ENCODE measurements at places on chromosomes 11 and 22.

DNA sequence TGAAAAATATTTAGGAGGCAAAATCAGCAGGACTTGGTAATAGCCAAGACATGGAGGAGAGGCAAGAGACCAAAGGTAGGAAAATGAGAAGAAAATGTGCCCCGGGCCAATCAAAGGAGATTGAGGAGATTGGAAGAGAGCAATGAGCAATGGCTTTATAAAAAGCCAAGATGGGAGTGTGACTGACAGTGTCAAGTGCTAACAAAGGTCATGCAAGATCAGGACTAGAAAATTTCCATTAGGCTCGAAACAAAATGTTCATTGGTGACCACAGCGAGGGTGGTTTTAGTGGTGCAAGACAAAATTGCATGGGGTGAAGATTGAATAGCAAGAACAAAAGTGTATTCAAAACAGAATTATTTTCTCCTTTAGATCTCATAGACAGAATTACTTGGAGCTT lies 45.2 kb upstream of the TBCEL start:
- DNase-seq, result no peak

DNA sequence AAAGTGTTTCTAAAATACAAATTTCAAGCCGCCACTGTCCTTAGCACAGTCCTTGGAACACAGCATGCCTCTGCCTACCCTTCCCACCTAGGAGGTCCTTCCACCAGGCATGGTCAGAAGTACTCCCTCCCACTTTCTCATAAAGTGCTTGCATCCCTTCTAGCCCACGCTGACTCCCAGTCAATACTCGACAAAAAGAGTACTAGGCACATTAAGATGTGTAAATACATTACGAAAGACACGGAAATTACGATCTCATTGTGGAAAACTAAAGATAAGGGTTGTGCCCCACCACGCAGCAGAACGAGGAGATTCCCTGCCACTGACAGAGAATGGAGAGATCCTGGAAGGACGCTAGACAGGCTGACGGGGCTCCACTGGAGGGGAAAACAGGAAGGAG lies 13.5 kb downstream of the CHKA start:
- DNase-seq, result no peak

- no peak for DNase-seq
These were observed 29.6 kb downstream of the IRAG1 start for GRCh38 chr11:10663990-10664389.

- no peak for DNase-seq
These were observed 59.2 kb downstream of the SYT13 start for GRCh38 chr11:45226901-45227300.

- no peak for DNase-seq
These were observed 243.0 kb downstream of the CTTN start for GRCh38 chr11:70641369-70641768.

GRCh38 chr22:29154364-29155048 lies 51.2 kb upstream of the EMID1 start:
- peak; percentile 61 for DNase-seq

- DNase-seq, result no peak
These were observed 726 bp downstream of the ST3GAL4 start for GRCh38 chr11:126355926-126356897.

DNA sequence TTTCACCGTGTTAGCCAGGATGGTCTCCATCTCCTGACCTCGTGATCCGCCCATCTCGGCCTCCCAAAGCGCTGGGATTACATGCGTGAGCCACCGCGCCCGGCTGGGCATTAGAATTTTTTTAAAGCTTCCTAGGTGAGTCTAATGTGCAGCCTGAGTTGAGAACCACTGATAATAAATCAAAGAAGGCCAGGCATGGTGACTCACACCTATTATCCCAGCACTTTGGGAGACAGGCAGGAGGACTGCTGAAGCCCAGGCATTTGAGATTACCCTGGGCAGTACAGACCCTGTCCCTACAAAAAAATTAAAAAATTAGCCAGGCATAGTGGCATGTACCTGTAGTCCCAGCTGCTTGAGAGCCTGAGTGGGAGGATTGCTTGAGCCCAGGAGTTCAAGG lies 13.7 kb downstream of the MEI1 start:
- DNase-seq, result no peak

DNA sequence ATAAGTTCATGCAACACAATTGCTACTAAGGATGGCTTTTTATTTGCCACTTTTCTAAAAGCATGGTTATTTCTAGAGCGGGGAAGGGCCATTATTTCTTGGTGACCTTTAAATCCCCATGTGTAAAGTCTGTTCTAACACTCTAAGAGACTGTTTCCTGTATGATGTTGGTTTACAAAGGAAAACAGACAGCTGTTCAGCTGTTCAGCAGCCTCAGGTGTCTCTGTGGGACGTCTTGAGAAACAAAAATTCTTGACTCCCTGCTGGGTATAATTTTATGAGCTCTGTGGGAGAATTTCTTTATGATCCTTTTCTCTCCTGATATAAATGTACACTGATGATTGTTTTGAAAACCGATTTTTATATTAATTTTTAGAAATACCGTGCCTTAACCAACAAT lies 13.9 kb downstream of the MUC15 start:
- no peak for DNase-seq

- DNase-seq, result no peak
These were observed 25.0 kb downstream of the ARHGAP1 start for GRCh38 chr11:46675288-46675851.

DNA sequence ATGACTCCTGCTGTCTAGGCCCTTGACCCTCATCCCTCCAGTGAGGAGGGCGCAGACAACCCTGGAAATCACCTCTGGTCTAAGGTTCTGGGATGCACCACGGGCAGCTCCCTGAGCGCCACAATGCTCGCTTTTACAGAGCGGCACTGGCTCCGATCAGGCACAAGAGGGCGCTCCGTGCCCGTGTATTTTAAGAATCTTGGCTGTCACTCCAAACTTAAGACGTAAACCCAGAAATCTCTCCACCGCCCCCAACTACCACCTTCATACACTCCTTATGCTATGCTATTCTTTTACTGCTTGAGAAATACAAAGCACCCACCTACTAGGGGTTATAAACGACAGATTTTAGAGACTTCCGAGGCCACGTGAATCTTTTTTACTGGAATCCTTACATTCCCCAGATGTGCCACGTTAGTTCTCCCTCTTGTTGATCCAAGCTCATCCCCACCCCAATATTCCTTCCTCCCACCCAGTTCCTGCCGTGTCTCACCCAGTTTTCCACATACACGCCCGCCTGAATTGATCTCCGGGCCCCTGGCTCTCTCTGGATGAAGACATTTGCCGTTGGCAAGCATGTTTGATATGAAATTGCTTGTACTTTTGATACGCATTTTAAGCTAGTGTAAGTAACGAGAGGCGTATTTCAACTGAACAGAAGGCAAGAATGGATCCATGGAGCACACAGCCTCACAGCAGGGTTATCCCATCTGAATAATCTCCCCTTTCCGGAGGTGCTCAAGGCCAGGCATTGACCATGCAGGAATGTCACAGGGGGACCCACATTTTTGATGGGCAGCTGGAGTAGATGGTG lies 453.5 kb downstream of the OPCML start:
- no peak for DNase-seq

DNA sequence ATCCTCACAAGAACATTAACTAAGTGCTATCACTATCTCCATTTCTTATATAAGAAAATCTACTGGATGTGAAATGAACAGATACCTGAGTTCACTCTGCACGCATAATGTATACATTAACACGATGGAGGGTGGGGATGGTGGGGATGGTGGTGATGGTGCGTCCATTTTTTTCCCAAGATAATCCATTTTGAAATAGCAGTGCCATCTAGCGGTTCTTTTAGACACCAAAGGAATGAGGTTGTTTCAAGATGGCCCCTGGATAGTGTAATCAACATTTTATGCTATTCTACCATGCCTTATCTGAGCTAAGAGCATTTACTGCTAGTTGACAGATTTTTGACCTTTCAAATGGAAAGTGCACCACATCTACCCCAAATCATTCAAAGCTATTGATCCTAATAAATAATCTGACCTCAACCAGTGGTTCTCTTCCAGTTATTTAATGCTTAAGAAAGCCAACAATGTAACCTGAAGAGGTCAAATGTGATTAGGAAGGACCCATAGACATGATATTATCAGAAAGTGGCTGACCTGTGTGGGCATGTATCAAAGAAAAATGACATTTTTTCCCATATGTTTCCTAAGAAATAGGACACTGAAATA lies 714.7 kb upstream of the TENM4 start:
- DNase-seq, result no peak

DNA sequence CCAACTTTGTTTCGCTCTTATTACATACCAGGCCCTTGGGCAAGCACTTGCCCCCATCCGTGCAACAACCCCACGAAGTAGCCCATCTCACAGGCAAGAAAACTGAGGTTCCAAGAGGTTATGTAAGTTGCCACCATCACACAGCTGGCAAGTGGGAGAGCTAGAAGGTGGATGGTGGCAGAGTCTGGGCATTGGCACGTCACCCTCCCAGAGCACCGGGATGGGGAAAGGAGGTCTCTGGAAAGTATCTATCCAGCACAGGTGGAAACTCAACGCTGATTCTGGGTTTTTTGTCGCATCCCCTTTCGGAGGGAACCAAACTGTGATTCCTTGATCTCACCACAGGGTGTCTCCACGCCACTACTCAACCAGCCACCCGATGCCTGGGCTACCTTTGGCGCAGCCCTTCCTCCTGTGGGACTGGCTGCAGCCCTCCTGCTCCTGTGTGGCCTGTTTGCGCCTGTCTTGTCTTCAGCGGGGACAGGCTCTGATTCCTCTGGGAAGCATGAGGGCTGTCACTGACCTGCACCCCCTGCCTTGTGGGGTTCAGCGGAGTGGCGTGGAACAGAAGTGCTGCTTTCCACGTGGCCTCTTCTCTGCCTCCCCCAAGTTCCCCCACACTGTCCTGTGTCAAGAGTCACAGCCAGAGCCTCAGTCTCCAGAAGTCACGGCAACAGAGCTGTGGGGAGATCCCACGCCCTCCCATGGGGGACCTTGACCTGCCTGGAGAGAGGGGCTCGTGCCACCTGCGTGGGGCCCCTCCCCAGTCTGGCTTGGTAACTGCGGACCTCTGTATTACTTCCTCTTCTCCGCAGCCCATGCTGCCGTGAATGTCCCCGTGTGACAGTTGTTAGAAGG lies 34.4 kb upstream of the TRIM29 start:
- DNase-seq, result no peak

DNA sequence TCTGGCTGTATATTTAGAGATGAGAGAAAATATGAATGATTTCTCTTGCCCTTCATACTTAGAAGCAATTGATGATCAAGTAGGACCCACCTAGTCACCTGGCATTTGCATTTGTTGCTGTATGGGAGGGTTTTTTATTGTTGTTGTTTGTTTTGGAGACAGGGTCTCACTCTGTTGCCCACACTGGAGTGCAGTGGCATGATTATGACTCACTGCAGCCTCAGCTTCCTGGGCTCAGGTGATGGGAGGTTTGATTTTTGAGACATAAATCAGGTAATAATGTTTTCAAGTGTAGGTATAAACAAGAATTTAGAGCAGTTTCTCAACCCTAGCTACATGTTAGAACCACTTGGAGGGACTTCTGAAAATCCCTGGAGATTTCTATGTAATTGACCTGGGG lies 63.0 kb downstream of the TNRC6B start:
- peak; percentile 15 for DNase-seq

DNA sequence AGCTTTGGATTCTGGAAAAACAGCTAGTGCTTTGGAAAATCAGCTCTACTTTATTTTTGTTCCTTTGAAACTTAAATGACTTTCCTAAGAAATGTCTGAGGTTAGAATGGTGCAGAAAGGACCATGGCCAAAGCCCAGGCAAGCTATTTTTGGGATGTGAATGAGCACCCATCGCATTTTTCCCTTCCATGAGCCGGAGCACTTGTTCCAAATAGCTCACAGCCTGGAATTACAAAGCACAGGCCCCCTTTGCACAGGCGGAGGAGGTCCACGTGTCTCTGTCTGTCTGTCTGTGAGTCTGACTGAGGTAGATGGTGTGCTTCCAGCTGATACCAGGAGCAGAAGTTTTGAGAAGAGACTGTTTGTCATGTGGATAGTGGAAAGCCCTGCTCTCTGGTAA lies 50.7 kb downstream of the MICAL2 start:
- no peak for DNase-seq

- no peak for DNase-seq
These were observed 253.2 kb downstream of the ST3GAL4 start for GRCh38 chr11:126608658-126609057.

- DNase-seq, result no peak
These were observed 277.6 kb upstream of the ZC3H12C start for GRCh38 chr11:109815500-109816150.

- DNase-seq, result no peak
These were observed 112.3 kb downstream of the INSC start for GRCh38 chr11:15227011-15227410.

DNA sequence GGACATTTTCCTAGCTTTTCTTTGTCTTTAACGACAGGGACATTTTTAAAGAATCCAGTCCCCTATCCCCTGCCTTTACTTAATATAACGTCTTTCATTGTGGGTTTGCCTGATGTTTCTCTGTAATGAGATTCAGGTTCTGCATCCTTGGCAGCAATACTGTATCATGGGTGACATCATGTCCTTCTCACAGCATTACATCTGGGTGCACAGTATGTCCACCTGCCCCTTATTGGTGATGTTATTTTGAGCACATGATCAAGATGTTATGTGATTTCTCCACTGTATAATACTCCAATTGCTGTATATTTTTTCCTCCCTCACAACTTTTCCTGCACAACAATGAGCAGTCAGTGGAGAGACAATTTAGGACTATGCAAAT lies 9.7 kb upstream of the STK33 start:
- no peak for DNase-seq

DNA sequence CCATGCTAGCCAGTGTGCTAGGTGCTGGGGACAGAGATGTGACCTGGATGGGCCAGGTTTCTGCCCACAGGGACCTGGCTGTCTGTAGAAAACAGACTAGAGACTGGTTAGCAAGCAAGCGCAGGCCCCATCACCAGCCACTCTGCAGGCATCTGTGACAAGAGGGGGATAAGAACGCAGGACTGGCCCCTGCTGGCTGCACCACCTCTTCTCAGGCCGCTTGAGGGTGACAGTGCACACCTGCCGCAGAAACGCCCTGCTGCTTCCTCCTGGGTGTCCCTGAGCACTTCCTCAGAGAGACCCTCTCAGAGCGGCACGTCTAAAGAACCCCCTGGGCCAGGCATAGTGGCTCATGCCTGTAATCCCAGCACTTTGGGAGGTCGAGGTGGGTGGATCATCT lies 5.9 kb upstream of the PICK1 start:
- no peak for DNase-seq

DNA sequence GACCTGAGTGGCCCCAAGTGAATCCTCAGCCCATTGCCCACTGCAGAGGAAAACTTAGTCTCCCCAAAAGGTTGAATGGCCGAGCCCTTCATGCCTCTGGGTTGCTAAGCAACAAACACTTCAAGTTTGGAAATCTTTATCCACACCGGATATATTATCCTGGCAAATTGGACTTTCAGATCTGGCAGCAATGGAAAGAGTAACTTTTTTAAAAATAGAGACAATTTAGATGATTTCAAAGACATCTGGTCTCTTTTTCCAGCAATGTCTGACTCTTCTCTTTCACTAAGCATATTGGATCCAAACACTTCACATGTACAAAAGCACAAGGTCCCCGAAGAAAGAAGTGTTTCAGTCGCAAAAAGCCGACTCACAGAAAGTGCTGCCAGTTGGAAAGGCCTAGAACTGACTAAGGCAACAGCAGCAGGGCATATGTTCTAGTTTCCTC lies 505.3 kb downstream of the SOX6 start:
- no peak for DNase-seq

Data from T-helper 9 cell (primary cell).